MCF 10A (cell line): ENCODE measurements at places on chromosomes 7 and 10.

GRCh38 chr10:99523251-99523773 lies 9.4 kb upstream of the NKX2-3 start:
- no peak for DNase-seq

GRCh38 chr10:5776881-5777197 lies 36.4 kb downstream of the GDI2 start:
- peak; percentile 38 for DNase-seq

DNA sequence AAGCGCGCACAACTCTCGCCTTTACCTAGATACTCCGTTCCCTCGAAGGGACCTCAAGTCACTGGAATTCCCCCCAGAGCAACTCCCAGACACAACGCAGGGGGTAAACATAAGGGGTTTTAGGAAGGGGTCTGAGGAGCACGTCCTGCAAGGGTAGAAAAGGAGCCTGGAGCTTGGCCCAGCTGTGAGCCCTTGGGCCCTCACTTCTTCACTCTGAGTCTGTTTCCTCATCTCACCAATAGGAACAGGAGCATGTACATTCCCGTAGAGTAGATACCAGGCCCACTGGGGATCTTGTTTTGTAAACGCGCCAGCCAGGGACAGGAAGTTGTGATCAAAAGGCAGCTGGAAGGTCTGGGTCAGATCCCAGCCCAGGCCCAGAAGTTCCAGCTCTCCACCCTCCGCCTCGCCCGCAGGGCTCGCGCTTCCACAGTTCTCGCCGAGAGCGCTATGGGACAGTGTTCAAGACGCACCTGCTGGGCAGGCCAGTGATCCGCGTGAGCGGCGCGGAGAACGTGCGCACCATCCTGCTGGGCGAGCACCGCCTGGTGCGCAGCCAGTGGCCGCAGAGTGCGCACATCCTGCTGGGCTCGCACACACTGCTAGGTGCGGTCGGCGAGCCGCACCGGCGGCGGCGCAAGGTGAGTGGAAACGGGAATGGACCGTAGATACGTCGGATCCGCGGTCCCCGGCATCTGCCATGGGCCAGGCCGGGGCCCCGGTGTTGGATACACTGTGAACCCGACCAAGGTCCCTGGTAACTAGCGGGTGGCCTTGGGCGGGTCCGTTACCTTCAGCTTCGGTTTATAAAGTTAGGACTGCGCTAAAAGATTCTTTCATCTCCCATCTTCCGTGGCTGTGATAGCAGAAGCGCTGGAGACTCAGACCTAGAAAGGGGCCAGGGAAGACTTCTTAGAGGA lies 1.3 kb downstream of the CYP26C1 start:
- no peak for DNase-seq

- no peak for DNase-seq
These were observed 8.4 kb downstream of the GOLGA7B start for GRCh38 chr10:97858001-97858439.

- peak; percentile 55 for DNase-seq
These were observed 10.8 kb upstream of the PYROXD2 start for GRCh38 chr10:98425511-98426352.

DNA sequence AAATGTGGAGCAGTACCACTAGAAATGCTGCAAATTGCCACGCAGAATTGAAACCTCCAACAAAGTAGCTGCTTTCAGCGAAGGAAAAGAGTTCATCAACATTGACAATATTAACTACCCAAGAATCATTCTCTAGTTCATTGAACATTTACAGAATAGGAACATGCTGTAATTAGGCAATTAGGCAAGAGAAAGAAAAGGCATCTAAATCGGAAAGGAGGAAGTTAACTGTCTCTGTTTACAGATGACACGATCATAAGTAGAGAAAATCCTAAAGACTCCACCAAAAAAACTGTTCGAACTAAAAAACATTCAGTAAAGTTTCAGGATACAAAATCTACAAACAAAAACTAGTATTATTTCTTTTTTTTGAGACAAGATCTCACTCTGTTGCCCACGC lies 8.9 kb upstream of the PKD1L1 start:
- no peak for DNase-seq

DNA sequence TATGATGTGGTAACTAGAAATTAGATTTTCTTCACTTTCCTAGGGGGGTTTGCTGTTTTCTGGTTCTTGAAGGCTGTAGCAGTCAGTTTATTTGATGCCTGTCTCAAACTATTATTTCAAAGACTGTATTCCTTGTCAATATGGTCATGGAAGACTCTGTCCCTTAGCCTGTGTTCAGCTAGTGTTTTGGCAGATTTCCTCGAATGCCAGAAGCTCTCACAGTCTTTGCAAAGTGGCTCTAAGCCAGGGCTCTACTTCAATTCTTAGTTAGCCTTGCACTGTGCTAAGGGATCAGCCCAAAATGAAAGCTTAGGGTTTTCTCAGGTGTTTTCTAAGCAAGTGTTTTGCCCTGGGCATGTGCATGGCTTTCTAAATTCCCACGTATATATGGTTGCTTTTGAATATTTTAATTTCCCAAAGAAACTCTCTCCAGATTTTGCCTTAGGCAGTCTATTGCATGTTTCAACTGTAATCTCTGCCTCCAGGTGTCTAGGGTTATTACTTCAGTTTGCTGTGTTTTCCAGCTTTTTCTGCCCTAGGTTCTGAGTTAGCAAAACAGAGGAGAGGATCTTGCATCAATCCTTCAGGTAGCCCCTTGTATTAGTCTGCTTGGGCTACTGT lies 7.2 kb upstream of the C1GALT1 start:
- peak; percentile 17 for DNase-seq

DNA sequence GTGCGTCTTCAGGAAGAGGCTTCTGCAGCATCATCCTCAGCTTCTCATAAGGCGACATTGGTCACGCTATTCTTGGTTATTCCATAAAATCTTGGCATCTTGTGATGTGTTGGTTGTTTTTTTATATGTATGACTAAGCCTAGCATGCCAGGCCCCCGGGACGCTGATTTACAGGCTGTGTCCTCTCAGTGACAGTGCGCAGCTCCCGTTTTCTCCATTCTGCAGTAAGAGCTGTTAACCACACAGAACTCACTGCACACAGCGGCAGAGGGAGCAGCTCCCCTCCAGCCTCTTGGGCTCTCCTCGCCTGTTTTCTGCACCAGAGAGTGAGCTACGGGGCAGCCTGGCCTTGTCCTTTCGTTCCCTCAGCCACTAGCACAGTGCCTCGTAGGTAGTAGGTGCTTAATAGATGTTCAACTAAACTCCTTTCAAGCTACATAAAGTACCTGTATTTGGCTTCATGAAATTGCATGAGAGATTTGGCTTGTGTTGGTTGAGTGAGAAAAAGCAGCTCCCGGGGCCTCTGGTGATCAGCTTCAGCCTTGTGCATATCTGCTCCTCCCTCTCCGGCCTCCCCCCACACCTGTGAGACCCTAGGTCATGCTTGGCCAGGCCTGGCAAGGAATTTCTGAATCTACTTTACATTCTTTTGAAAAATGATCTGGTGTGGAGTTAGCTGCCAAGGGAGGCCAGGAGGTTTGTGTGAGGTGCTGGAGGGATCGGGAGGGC lies 116.2 kb downstream of the WDR37 start:
- no peak for DNase-seq

DNA sequence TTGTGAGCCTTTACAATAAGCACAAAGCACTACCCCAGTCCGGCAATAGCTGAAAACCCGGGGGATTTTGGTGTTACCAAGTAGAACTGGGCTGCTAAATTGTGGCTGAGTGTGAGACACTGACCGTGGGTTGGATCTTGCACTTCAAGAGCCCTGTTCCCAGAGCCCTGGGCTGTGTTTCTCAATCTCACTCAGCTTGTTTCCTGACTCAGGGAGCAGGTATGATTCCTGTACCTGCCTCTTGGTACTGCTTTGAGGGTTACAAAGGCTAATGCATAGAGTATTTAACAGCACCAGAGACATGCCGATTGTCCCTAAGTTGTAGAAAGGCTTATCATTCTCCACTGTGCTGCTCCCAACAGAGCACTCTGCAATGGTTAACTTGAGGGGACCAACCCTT lies 134.6 kb downstream of the TEX36 start:
- DNase-seq = no peak

DNA sequence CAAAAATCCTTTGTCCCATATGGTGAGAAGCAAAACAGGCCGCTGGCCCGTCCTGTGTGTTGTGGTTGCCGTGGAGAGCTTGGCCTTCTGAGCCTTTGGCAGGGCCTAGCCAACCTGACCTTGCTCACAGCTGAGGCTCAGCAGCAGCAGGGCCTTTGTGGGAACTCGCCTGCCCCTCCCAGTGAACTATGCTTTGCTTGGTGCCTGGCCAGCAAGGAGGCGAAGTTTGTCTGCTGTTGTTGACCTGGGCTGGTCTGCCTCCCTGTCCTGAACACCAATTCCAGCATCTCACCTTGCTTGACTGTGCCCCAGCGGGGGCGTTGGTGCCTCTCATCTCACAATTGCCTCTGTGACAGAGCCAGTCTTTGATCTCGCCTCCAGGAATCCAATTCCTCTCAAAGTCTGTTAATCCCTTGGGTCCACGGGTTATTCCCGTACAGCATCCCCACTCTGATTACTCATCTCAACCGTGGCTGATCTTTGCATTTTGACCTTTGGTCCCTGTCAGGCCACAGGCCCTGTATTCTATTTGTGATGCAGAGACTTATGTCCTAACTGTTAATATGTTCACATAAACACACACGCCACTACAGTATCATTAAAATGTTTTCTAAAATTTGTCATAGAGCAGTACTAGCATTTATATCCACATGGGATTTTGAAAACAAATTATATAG lies 22.6 kb downstream of the EPDR1 start:
- DNase-seq = no peak

DNA sequence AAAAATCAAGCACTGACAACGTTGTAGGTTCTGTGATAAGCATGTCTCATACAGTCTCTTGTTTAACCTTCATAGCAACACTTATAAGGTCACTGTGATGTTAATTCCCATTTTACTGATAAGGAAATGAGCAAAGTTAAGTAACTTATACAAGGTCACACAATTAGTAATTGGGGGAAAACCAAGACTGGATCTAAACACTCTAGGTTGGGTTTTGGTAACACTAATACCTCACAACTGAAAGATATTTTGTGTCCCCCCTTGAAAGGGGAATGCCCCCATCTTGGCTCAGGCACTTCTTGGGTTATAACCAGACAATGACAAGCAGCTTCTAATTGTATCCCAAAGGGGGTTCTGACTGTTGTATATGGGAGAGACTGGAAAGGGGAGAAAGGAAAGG lies 36.0 kb upstream of the ABCB4 start:
- DNase-seq = no peak

DNA sequence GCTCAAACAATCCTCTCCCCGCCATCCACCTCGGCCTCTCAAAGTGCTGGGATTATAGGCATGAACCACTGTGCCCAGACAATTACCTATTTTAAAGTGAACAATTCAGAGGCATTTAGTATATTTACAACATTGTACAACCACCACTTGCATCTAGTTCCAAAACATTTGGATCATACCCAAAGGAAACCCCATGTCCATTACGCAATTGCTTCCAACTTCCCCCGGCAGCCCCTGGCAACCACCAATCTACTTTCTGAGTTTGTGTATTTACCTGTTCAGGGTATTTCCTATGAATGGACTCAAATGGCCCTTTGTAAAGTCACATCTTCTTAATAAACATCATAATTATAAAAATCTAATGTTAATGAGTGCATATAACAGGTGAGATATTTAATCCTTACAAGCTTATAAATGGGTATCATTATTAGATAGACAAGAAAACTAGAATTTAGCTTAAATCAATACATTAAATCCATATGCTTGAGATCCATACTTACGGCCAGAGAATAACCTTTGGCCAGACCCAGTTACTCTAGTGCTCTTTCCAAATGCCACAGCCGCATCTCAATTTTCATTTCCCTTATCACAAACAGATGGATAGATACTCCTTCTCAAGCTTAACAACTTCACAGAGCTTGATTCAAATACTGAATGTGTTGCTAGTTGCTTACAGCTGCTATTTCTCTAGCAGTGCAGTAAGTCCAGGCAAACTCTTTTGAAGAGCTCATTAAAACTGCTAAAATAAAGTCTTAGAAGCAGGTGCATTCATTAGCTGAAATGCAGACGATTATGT lies 133.4 kb upstream of the MKLN1 start:
- peak; percentile 66 for DNase-seq

DNA sequence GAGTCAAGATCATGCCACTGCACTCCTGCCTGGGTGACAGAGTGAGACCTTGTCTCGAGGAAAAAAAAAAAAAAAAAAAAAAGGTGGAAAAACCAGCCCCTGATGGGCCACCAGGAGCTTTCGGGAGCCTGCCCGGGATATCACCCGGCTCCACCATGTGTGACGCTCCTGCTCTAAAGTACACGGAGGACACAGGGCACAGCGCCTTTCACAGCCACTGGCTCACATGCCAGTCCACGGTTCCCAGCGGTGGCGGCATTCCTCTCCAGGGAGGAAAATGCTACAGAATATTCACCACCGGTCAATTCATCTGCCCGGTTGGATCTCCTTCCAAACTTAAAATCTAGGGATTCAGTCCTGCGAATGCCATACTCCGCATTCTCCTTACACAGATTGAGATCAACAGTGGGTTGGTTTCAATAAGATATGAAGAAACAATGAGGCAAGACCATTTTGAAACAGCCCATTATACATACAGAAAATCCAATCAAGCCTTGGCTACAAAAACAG lies 81.2 kb downstream of the CTBP2 start:
- no peak for DNase-seq

- no peak for DNase-seq
These were observed 9.0 kb downstream of the AEBP1 start for GRCh38 chr7:44112997-44113763.
